ENCODE measurements at places on chromosomes 5 and 9. TPM values are rescaled to one million over a fixed set of nuclear protein-coding genes. Genes with fewer than 3 reads are reported as not detected.

SWI5 gene
- 16.2 TPM for polyA plus RNA-seq

ELP1 gene
- 4.9 TPM for polyA plus RNA-seq

SAXO1 gene
- polyA plus RNA-seq = not detected

KCNIP1 gene
- polyA plus RNA-seq = not detected

DPYSL3 gene
- polyA plus RNA-seq = not detected

ARHGEF39 gene
- 0.13 TPM for polyA plus RNA-seq

REEP2 gene
- not detected for polyA plus RNA-seq

TRPM3 gene
- polyA plus RNA-seq = not detected

MTX3 gene
- 0.70 TPM for polyA plus RNA-seq

ORM1 gene
- 2.8 TPM for polyA plus RNA-seq

NXNL2 gene
- not detected for polyA plus RNA-seq
